Amniotic stem cell (primary cell): ENCODE measurements at places on chromosomes 2 and 18.

- DNase-seq: no peak
Measured at GRCh38 chr2:238847419-238847801, 475 bp upstream of the TWIST2 start.

GRCh38 chr2:186704897-186705296 lies 11.0 kb downstream of the FAM171B start:
- DNase-seq: no peak

- DNase-seq: no peak
Measured at GRCh38 chr2:237533668-237534161, 32.7 kb upstream of the PRLH start.

DNA sequence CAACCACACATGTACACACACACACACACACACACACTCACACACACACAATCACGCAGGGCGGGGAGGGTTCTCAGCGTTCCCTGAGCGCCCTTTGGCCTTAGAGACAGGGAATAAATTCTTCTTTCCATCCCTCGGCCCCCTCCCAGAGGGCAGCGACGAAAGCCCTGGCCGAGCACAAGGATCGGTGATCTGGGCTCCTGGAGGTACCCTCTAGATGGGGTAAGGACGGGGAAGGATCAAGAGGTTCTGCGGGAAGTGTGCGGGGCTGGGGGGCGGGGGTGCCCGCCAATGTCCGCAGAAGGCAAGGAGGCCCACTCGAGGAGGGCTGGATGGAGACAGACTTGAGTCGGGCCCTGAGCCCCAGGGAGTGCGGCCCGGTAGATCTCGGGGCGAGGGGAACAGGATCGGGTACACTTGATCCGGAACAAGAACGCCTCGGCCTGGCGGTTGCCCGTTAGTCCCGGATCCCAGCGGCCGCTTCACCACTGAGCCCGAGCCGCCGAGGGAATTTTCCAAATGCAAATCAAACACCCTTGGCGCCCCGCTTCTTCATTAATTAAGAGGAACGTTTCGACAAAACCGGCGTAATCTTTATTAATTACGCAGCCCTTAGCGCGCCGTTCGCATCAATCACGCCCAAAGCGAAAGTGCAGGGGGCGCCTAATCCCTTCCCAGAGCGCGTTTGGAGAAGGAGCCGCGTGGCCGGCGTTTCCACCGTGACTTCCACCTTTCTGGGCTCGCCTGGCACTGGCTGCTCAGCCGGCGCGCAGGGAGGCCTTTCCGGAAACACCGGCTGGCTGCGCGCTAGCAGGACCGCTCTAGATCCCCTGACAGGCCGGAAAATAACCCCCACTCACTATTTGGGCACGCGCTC lies 7.0 kb upstream of the PAX3 start:
- no peak for DNase-seq

DNA sequence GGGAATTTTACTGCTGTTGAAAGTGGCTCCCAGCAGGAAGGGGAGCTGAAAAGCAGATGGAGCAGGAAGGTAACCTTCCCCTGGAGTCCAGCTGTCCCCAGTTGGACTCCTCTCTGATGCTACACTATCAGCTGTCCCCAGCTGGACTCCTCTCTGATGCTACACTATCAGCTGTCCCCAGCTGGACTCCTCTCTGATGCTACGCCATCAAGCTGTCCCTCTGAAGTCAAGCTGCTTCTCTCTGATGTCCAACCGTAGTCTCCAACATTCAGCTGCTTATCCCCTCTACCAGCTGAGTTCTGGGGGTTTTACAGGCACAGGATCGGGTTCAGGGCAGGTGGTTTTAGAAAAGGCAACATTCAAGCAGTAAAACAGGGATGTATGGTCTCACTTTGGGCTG lies 19.8 kb upstream of the SUCLG1 start:
- no peak for DNase-seq

DNA sequence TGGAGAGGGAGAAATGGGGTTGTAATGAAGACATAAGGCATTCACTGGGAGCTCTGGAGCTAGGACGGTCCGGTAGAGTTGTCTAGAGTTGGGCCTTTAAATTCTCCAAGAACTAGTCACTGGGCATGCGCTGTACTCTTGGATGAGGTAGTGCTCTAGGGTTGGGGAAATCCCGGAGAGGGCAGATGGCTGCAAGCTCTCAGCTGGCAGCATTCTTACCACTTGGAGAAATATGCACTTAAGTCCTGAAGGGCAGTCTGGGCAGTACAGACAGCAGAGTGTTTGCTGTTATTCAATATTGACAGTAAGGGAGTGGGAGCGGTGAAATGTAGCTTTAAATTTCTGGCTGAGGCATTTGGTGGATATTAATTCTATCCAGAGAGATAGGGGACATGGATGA lies 214.6 kb downstream of the RDH14 start:
- DNase-seq: no peak

DNA sequence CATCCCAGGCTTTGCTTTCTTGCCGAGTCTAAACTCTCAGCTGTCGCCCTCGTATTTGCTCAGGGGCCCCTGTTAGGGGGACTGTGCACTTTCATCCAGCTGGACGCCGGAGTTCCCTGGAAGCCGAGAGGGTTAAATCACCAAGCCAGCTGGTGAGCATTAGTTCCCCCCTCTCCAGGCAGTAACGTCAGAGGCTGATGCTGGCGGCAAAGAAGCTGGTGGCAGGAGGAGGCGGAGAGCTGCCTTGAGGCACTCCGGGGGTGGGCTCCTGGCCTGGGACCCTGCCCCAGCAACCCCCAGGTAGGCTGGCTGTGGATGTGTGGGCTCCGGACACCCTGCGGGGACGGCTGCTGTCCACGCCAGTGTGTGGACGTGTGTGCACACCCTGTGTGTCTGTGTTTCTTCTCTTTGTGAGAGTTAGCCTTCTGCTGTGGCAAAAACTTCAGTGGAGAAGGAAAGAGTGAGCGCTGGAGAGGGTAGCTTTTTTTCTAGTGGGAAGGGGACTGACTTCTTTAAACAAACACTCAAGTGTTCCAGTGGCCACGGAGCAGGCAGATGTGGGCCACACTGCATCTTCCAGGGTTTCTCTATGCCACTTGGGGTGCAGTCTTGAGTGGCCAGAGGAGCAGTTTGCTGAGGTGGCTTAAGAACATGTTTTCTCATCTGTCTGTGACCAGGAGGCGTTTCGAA lies 84.7 kb downstream of the GLI2 start:
- peak; percentile 42 for DNase-seq

DNA sequence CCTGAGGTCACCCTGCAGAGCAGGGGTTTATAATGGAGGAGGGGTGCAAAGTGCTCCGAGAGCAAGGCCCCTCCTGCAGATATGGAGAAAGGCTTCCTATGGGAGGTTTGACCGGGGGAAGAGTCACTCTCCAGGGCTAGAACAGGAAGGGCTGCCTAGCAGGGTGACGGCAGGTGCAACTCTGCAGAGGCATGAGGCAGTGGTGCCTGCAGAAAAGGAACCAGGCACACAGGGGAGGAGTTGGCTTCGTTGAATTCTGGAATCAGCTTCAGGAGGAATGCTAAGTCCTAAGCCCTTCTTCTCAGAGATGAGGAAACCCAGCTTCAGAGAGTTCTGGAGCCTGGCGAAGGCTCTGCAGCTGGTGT lies 17.5 kb upstream of the HPCAL1 start:
- DNase-seq: no peak

GRCh38 chr18:58100154-58100553 lies 56.1 kb downstream of the NEDD4L start:
- DNase-seq: no peak

DNA sequence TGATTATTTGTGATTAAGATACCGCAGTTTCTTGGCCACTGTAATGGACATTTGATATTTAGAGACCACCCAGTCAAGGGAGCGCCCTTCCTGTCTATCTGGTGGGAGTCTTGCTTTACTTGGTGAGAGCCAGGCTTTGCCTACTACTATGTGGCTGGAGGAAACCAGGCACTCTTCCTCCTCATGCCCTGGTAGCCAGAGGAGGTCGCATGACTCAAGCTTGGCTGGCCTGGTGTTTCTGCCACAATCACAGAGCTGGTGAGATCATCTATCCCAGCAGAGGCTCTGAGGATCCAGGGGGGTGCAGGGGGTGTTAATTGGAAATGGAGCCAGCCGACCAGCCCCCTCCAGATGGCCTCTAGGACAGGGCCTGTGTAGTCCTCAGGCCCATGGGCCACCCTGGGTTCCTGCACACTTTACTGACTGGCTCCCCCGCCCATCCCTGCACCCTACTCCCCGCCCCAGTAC lies 46.8 kb upstream of the BIN1 start:
- DNase-seq: peak; percentile 60

DNA sequence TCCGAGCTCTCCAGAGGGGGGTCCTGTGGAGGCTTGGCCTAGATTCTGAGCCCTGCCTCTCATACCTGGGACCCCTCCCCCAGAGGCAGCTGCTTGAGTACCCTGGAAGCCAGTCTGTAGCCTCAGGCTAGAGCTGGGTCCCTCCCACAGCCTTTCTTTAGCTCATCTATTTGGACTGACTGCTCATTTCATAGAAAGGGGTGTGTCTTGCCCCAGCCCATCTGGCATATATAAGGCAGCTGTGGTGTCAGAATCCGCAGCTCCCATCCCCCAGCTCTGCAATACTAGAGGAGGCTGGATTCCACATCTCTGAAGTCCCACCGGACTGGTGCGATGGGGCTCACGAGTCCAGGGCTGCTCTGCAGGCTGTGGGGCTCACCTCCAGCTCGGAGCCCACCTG lies 26.1 kb downstream of the MPHOSPH10 start:
- DNase-seq: no peak

- no peak for DNase-seq
Measured at GRCh38 chr2:28465148-28465885, 30.5 kb upstream of the PLB1 start.

GRCh38 chr18:35215026-35215425 lies 25.8 kb upstream of the ZNF397 start:
- no peak for DNase-seq

DNA sequence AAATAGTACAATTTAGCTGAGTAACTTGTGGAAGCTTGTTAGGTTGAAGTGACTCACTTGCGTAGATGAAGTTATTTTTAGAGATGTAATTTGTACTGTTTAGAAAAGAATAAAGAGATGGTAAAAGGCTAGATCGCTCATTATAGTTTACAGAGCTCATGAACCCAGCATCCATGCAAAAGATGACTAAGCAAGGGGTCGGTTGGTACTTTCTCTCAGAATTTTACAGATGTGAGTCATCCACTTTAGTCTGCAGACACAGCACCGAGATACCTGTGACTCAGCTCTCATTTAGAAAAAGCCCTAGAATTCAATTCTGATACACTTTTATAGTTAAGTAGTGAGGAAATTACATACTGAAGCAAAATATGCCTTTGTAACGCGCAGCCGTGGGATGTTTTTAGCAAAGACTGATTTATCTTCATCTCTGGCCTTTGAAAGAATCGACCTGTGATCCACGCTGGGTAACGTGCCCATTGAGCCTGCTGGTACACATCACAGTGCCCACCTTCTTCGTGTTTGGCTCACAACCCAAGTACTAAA lies 116.5 kb upstream of the FOSL2 start:
- peak; percentile 93 for DNase-seq

DNA sequence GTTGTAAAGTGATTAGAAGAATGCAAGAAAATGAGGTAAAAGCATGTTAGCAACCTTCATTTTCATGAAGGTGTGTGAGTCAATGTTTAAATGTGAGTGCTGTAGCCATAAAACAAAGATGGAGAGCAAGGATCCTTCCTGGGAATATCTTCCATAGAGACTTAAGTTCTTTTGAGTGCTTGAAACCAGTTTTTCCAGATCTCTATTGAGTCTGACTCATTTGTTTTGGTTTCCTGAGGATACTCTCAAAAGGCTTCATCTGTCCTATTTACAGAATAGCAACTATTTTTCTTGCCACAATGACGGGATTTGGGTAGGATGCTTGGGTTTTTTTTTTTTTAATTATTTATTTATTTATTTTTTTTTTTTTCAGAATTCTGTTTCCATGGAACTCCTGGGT lies 45.9 kb upstream of the ASB1 start:
- no peak for DNase-seq

DNA sequence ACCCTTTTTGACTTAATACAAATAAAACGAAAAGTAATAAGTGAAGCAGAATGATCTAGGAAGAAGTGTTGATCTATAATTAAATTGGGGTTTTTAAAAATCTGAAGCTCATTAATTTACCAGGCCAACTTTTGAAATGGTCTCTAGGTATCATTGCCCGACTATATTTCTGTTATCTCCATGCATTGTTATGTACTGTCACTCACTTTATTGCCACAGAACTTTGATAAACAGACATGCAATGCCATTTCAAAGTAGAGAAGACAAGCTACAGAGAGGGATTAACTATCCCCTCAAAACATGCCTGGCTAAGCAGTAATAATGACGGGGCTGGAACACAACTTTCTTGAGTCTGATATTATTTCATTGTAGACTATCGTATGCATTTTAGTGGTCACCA lies 147.6 kb upstream of the ITGA4 start:
- DNase-seq: no peak

DNA sequence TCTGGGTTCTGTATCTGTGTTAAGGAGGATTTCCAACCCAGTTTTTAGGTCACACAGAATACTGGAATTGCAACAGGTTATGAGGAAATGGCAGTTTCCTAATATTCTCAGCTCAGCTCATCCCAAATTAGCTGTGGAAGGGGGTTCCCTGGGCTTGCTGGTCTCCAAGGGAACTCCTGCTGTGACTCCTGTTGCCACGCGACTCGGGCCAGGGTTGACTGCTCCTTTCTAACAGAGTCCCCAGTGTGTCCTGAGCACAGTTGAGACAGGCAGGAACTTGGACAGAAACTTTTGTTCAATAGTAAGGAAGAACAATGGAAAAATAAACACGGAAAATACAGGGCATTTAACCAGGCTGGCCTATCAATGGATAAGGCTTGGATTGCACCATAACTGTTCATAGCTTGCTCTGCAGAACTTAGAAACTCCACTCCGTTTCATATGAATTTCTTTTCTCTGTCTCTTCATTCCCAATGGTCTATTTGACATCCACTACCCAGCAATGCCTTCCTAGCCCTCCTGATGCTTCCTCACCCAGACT lies 3.8 kb upstream of the ROCK2 start:
- DNase-seq: no peak

GRCh38 chr18:37419315-37419714 lies 146.3 kb downstream of the CELF4 start:
- no peak for DNase-seq

DNA sequence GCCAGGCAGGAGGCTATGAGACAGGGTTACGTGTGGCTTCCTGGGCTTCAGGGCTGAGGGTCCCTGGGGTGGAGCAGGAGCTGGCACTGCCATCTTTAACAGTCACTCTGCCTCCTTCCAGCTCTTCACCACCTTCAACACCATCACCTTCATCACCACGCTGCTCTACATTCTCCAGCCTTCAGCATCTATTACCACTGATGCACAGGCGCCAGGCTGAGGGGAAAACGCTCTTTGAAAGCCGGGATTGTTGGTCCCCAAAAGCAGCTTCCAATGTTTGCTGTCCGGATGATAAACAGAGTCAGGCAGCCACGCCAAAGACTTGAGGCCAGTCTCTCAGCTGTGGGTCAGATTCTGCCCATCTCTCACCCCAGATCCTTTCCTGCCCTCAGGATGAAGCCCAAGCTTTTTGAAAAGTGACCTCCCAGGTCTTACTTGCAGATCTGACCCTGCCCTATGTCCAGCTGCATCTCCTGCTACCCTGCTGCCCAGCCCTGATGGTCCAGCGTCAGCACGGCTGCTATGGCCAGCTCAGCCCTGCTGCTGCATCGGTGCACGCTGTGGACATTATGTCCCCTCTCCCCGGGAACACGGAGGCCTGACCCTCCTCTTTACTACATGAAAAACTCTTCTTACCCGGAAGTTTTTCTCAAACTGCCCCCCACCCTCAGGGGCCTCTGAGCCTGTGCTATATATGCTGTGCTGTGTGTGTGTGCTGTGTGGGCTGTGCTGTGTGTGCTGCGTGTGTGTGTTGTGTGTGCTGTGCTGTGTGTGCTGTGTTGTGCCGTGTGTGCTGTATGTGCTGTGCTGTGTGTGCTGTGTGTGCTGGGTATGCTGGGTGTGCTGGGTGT lies 31.2 kb upstream of the MAL start:
- no peak for DNase-seq

GRCh38 chr2:8300905-8301304 lies 381.0 kb upstream of the ID2 start:
- DNase-seq: no peak
